ENCODE measurements at places on chromosomes 3 and 15.

- no peak for DNase-seq
Measured at GRCh38 chr15:56351353-56351752, 13.9 kb upstream of the TEX9 start.

DNA sequence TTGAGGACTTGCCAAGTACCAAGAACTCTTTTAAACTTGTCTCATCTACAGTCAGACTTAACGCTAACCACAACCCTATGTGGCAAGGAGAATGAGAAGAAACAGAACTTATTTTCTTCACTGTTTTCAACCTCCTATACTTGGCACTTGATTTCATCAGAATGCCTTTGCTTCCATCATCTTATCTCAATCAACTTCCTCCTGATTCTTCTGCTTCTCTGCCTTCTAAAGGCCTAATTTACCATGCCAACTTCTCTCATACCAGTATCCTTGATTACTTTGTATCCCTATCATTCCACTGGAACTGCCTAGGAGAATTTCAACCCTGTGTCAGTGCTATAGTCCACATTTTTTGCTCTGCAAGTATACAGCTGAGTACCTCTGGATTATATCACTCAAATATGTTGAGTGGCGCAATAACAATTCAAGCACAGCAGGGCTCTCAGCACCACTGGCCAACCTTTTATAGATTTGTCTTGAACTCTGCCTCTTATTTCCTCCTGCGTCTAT is 413.6 kb downstream of the ROBO1 start:
- DNase-seq: no peak

GRCh38 chr3:111324645-111325044 is 217.4 kb upstream of the CD96 start:
- no peak for DNase-seq

DNA sequence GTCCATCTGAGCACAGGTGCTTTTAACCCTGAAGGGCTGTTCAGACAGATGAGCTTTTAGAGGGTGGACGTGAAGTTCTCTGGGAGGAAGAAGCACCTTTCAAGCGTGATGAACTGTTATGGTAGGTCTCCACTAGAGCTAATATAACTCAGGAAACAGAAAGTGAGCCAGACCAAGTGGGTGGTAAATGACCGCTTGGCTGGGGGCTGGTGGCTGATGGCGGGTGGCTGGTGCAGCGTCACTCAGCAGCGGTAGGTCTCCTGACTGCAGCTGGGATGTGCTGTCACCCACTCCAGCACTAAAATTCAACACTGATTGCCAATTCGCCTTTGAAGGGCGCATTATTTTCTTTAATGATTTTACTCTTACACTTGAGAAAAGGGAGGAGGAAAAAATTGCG is 31.2 kb upstream of the LACTB start:
- DNase-seq: no peak

- no peak for DNase-seq
Measured at GRCh38 chr3:17194116-17194515, 309.4 kb downstream of the PLCL2 start.

GRCh38 chr3:33537133-33537532 is 96.9 kb upstream of the UBP1 start:
- no peak for DNase-seq

Measured in GM04503 (cell line).